ENCODE measurements at places on chromosomes 3 and 15.

GRCh38 chr3:173617490-173617889, 219.9 kb downstream of the NLGN1 start:
- no peak for DNase-seq

DNA sequence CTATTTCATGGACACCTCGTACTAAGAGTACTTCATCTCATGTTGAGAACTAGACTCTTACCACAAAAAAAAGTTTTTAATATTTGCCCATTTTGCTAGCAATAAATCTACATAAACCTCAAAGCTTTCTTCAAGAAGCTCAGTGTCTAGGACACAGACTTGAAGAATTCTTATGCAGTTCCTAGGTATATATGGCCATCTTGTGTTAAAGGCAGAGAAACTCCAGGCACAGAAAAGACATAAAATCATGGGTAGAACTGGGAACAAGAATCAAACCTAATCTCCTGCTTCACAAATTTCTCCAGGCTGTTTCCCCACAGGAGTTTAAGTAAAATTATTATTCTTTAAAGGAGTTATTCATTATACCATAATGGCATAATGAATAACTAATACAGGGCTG, 4.4 kb downstream of the MBD4 start:
- DNase-seq = no peak

GRCh38 chr3:182978387-182978786, 2.0 kb downstream of the DCUN1D1 start:
- DNase-seq = no peak

GRCh38 chr15:88187195-88187594, 69.3 kb downstream of the NTRK3 start:
- no peak for DNase-seq

GRCh38 chr3:64390893-64391292, 165.6 kb upstream of the PRICKLE2 start:
- DNase-seq = no peak

- DNase-seq = no peak
These were observed 21.7 kb downstream of the KIF7 start for GRCh38 chr15:89633585-89633984.

DNA sequence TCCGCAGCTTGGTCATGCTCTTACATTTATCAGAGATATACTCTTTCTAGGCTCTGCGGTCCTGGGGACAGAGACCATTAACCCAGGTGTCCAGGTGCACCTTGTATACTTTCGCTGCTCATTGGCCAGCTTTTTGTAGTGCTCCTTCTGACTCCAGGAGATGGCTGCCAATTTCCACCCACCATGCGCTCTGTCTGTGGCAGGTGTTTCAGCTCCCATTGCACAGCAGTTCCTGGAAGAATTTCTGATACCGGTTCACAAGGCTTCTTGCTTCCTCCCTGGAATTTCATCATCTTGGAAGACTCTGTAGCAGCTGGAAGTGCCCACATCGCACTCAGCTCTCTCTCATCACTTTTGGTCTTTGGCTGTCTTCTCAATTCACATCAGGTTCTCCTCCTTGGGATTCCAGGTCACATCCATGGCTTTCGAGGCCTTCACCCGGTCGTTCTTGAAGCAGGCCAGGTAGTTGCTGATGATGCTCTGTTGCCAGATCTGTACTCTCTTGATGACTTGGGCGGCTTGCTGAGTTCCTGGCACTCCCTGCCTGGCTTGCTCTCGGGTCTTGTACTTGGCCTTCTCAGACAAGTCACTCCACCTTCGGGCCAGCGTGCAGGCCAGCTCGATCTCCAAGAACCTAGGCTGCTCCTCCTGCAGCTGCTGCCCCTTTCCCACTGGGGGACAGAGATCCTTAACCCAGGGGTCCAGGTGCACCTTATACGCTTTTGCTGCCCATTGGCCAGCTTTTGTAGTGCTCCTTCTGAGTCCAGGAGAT, 41.1 kb upstream of the ARL8B start:
- no peak for DNase-seq

- DNase-seq = no peak
These were observed 85.3 kb upstream of the UBE2E2 start for GRCh38 chr3:23117856-23118255.

GRCh38 chr3:104044002-104044401, 1322.7 kb upstream of the ALCAM start:
- DNase-seq = no peak

DNA sequence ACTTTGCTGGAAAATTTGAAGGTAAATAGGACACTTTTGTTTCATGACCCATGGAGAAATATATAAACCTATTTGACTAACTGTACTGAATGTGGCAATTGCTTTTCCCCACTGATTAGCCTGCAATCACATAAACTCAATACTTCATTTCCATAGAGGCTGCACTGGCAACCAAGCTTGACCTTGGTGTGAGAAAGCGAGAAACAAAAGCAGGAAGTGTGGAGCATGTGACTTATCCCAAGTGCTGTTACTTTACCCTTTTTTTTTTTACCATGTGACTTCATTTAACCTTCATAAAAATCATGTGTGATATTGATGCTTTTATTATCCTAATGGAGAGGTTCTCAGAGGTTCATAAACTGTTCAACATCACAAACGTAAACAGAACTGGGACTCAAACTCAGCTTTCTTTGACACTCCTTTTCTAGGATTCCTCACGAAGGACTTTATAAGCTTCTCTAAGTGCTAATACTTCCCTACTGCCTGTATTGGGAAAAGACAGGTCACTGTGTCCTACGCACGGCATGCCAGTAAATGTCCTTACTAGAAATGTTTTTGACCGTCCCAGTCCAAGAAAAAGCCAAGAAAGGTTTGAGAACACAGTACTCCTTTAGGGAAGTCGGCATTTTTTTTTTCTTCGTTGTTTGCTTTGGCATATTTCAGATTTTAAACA, 34.9 kb upstream of the ZNF385D start:
- DNase-seq = no peak

- DNase-seq = no peak
These were observed 43.1 kb upstream of the SACM1L start for GRCh38 chr3:45646051-45646585.

DNA sequence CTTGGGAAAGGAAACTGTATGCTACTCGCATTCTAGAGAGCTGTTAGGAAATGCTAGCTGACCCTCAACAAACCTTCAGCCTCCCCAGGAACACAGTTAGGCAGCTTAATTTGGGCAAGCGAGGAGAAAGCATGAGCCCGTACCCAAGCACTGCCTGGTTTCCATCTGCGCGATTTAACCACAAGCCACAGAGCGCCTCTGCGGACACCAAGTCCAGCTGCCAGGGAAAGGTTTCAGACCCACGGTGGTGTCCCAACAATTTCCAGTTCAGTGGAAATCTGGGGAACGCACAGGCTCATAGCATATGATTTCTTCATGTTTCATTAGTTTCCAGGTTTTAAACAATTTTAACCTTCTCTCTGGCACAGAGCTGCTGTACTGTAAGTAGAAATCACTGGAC, 617.6 kb downstream of the FHIT start:
- DNase-seq = no peak

GRCh38 chr3:29926378-29926777, 645.5 kb downstream of the RBMS3 start:
- DNase-seq = no peak
